Caki2 (cell line): ENCODE measurements at places on chromosomes 6 and 20.

DNA sequence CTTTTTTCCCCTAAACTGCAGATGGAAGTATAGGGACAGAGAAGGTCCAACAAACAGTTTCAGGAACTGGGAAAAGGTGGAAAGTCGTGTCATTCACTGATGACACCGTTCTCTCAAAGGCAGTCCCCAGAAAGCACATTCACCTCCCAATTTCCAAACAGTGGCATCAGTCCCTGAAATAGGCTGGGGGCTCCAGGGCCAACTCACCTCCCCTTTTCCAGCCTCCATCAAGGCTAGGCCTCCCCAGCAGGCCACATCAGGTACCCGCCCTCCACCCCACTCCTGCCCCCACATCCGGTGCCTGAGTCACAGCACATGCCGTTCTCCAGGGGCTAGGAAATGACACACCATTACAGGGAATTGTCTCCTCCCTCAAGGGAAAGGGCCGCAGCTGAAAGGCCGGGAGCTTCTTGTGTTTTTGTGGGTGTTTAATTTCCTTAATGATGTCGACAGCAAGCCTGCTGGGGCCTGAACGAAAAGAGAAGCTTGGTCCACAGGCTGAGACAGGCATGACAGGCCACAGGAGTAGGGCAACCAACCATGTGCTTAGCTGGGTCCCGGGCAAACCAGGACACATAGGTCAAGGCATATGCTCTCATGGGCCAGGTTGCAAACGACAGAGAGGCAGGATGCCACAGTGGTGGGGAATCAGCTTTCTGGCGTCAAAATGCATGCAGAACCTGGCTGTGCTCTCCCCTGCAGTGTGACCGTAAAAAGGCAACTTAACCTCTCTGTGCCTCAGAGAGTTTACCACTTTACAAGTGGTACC lies 39.2 kb downstream of the ZMYND8 start:
- peak; percentile 94 for DNase-seq

DNA sequence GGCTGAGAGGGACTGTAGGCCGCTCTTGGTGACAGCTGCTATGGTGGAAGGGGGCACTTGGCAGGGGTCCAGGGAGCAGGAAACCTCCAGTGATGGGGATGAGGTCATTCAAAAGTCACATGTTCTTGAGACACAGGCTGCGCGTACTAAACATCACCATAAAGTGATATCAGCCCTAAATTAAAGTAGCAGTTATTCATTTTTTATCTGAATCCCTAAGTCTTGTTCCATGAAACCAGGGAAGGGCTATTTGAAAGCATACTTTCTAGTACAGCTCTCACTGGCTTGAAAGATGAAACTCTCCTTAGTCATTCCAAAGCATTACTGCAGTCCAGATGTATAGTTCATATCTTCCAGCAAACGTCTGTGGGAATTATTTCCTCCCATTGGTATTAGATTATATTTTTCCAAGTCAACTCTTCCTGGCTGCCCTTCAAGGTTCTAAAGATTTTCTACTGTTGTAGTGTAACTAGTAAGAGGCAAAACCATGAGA lies 373.1 kb downstream of the CD109 start:
- no peak for DNase-seq

DNA sequence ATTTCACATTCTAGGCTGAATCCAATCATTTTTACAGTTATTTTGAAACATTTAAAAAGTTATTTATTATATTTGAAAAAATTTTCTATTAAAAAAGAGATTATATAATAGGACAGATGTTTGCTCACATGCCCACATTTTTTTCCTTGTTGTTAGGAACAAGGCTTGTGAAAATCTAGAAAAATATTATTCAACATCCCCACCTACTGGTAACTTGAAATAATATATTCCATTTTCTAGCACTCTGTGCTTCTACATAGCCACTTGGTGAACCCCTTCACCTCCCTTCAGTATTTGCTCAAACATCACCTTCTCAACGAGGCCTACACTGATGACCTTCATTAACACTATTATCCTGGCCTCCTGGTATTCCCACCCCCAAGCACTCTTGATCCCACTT lies 18.3 kb upstream of the GPRC6A start:
- no peak for DNase-seq

GRCh38 chr6:7901056-7901455 lies 9.5 kb downstream of the TXNDC5 start:
- no peak for DNase-seq

GRCh38 chr20:48411245-48411644 lies 416.6 kb downstream of the PREX1 start:
- DNase-seq: no peak

- DNase-seq: no peak
Observed at GRCh38 chr6:14051355-14051754, 66.2 kb upstream of the CD83 start.
